ENCODE measurements at places on chromosomes 11 and 22.

DNA sequence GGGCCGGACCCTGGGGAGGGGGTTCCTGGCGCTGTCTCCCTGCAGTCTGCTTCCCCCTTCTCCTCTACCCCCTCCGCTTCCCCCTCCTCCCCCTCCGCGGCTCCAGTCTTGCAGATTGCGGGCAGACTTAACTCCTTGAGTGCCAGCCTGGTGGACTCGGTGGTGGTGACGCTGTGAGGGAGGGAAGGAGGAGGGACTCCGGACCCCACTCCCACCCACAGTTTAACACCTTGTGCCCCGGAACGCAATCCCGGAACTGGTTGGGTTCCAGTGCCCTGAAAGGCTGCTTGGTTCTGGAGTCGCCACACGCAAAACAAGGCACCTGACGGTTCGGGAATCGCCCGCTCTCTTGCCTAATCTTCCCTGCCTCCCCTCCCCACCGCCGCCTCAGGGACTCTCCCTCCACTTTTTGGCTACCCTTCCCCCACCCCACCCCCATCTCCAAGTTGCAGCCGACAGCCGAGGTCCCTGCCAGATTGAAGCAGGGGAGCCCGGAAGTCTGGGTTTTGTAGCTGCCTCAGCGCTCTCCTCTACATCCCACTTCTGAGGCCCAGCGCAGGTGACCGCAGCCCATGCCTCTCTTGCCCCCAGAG is 3.9 kb upstream of the BCL9L start:
- peak; percentile 89 for DNase-seq

DNA sequence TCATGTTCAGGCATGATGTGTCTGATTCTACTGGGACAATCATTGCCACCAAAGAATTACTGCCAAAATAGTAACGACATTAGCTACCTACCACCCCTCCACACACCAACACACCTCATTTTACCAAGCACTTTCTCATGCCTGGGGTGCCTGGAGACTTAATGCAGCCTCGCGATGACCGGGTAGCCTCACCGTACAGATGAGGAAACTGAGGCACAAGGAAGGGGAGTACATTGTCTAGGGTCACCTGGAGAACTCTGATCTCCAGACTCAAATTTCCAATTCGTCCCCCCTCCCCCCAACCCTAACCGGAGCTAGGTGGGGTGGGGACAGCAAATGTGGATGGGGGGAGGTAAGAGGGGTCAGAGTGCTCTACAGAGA is 2.7 kb upstream of the RTN4RL2 start:
- no peak for DNase-seq

- DNase-seq, result no peak
Observed at GRCh38 chr11:69475141-69475865, 6.2 kb upstream of the LINC01488 start.

DNA sequence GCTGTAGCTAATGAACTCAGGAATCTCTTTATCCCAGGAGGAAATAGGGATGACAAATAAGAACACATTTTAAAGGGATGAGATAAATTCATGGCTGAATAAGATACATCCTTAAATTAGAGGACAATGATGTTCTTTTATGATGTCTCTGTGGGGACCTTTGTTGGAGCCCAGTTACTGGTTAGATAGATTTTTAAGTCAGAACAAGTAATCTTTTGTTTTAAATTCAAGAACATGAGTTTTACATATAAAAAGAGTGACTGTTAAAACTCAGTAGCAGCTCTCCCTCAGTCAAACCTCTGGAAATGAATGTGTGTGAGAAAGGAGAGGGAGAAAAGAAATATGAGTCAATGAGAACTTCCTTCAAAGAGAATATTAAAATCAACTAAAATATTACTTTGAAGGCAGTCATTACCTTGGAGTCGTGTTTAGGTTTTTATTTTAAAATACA is 241.6 kb downstream of the SWAP70 start:
- DNase-seq, result no peak

GRCh38 chr11:118212131-118212725 is 12.6 kb downstream of the JAML start:
- DNase-seq, result peak; percentile 37

DNA sequence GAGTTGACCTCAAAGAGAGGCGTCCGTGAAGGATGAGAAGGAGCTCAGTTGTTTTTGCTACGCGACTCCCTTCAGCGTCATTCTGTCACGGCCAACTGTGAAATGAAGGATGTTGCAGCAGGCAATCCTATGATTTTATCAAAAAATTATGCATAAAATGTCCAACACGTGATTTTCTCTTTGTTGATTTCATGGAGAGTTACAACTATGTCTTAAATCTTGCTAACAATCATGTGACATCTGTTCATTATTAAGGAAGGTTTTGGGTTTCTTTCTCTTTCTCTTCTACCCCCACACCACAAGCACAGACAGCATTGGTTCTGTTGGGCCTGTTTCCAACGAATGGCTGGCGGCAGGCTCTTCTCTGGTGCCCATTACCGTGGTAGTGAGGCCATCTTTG is 3.7 kb downstream of the KRTAP5-4 start:
- DNase-seq, result no peak

DNA sequence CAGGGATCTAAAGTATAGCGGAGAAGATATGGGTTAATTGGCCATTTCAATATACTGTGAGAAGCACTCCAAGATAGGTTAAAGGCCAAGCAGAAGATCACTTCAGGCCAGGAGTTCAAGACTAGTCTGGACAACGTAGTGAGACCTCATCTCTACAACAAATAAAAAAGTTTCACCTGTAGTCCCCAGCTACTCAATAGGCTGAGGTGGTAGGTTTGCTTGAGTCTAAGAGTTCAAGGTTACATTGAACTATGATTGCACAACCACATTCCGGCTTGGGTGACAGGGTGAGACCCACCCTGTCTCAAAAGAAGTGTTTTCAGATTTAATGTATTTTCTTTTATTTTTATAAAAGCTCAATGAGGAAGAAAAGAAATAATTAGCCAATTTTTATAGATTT is 25.4 kb downstream of the PATL1 start:
- DNase-seq, result no peak

- no peak for DNase-seq
Observed at GRCh38 chr22:42171946-42172719, 41.5 kb upstream of the CYP2D6 start.

DNA sequence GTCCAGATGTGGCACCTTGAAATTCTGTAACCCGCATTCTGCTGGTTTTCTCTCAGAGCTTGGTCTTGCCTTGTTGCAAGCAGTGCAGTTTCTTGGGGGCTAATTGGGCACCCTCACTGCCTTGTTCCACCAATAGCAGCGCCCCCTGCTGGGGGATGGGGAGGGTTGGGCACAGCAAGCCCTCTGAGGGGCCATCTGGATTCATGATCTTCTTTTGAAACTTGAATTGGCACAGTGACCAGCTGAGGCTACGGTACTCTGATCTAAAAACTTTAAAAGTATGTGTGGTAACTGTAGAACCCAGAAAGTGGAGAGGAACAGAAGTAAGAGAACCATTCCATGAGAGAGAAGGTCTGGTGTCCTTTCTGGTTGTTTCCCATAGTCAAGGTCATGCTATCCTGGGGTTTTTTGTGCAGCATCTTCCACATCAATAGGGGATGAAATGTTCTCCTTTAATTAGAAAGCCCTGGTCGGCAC is 64.2 kb downstream of the MED15 start:
- DNase-seq, result no peak

GRCh38 chr11:46202149-46202548 is 75.3 kb upstream of the CREB3L1 start:
- no peak for DNase-seq

GRCh38 chr11:79694368-79694767 is 253.5 kb upstream of the TENM4 start:
- DNase-seq, result no peak

- no peak for DNase-seq
Observed at GRCh38 chr11:77126861-77127234, 1.2 kb upstream of the MYO7A start.

DNA sequence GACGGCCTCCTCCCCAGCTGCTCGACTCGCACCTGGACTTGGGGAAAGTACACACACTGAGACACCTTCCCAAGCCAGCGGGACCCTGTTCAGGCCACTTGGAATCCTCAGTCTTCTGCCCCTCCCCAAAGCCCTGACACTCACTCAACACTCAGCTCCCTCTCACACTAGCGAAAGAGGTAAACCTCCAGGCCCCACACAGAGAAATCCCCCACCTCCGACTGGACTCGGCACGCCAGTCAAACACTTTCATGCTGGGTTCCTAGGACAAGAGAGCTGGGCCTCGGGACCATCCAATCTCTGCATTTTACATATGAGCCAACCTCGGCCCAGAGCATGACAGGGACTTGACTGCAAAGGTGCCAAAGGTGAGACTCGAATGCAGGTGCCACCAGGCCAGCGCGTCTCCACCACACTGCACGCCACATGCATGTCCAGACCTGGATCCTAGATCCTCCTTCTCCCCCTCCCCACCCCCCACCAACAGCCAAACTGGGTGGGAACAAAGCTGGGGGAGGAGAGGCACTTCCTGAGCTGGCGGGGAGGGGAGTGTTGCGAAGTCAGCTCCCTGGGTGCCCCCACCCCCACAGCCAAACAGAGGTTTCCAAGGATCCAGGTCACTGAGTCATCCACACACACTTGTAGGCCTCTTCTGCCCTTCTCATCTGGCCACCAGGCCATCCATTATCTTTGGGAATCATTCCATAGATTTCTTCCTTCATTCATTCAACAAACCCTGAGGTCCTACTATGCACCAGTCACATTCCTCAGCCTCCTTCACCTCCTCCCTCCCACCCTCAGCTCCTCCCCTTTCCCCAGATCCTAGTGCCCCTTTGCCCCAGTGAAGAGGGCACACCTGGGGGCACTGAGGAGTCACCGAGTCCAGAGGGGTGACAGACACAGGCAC is 10.7 kb upstream of the CD5 start:
- DNase-seq, result no peak

DNA sequence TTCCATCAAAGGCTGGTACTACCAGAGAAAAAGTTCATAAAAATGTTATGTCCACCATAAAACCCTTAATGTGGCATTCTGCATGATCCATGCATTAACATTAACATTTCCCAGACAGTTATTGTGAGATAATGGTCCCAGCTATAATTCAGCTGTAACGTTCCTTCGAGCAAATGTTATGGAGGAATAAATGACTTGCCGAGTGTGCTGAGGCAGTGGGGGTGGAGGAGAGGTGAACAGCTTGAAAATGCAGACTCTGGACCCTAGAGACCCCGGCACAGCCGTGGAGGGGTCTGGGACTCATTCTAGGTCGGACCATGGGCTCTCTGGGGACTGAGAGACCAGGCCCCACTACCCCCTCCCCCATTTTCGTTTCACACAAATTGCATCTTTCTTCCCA is 141.9 kb downstream of the PKNOX2 start:
- DNase-seq, result no peak

Data from heart left ventricle (tissue), 16 donors.